COLO829 (cell line): ENCODE measurements at places on chromosomes 12 and 14.

GRCh38 chr12:46585854-46586621 is 213.5 kb upstream of the SLC38A2 start:
- no peak for DNase-seq

GRCh38 chr14:22549981-22550673 is 38.9 kb downstream of the DAD1 start:
- DNase-seq: no peak

DNA sequence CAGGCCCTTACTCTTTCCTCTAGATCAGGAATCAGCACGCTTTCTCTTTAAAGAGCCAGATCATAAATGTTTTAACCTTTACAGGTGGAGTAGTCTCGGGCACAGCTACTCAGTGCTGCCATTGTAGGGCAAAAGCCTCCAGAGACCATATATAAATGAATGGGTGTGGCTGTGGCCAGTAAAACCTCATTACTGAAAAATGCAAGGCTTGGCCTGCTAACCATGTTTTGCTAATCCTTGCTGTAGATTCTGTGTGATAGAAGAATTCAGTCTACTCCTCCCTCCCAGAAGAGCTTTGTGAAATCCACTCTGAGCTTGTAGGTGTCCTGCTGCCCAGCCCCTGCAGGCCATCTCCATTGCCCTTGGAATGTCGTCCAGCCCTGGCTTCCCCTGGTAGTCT is 58.1 kb downstream of the HSP90AA1 start:
- DNase-seq: peak; percentile 9

GRCh38 chr12:2360630-2361170 is 307.9 kb downstream of the CACNA1C start:
- DNase-seq: no peak

DNA sequence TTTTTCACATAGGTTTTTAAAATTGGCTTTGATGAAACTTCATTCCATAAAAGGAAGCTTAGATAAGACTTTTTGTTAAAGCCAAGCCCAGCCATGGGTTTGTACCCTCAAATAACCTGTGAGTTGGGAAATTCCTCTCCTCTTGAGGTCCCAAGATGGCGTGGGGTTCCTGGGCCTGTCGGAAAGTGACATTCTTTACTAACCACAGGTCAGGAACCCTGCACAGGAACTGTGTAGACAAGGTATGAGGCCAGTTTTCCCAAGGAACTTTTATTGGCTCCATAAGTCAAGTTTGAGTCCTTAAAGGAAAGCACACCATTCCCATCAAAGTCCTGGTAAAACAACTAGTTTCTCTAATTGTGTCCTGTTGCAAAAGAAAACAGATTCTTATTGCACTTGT is 65.0 kb upstream of the AMN start:
- no peak for DNase-seq
